Stimulated activated CD8-positive, alpha-beta memory T cell treated with anti-CD3 and anti-CD28 coated beads, Interleukin-7, amount 100 ng/mL, for 48 hours (primary cell): ENCODE measurements at places on chromosomes 2 and 18.

- DNase-seq: no peak
Measured at GRCh38 chr18:57802213-57803102, 657 bp downstream of the ATP8B1 start.

DNA sequence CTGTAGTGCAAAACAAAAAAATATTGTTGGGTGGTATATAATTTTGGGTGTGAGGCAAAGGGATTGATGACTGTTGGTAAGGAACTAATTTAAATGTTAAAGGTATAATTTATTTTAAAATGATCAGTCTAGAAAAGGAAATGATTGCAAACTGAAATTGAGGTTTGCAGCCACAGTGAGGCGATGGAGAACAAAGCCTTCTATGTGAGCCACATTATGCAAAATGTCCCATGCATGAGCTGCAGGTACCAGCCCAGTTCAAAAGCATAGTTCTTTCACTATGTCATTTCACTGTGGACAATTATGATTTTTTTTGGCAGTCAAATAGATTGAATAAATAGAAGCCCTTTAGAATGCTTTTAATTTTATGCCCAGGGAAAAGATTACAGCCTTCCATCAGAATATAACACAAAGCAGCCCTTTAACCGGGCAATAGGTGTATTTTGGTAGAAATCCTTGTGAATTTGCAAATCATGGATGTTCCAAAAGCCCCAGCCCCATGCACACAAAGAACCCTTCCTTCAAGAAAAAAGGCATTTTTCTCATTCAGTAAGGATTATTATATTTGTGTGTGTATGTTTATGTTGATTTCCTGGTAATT is 1.7 kb downstream of the MAP2 start:
- DNase-seq: no peak

- DNase-seq: no peak
Measured at GRCh38 chr2:186925514-186925913, 76.5 kb upstream of the ZSWIM2 start.

GRCh38 chr2:83109284-83109683 is 1349.8 kb downstream of the SUCLG1 start:
- DNase-seq: no peak

GRCh38 chr18:28715206-28715605 is 538.3 kb upstream of the CDH2 start:
- no peak for DNase-seq

GRCh38 chr18:62332964-62333695 is 8.0 kb downstream of the TNFRSF11A start:
- no peak for DNase-seq

DNA sequence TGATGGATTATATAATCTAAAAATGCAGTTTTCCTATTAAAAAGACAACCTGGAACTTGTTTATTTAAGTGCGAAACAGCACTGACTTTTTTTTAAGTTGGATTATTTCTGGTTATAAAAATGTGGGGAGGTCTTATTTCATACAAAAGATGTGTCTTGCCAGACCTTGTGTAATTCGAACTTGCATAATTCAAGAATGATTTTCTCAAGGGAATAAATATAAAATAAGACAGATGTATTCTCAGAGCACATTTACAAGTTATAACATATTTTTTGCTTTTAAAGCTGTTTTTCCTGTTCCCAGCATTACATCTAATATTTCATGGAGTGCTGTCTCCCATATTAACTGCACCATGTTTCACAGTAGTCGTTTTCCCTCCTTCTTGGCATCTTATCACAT is 263.1 kb downstream of the CDH20 start:
- DNase-seq: no peak

DNA sequence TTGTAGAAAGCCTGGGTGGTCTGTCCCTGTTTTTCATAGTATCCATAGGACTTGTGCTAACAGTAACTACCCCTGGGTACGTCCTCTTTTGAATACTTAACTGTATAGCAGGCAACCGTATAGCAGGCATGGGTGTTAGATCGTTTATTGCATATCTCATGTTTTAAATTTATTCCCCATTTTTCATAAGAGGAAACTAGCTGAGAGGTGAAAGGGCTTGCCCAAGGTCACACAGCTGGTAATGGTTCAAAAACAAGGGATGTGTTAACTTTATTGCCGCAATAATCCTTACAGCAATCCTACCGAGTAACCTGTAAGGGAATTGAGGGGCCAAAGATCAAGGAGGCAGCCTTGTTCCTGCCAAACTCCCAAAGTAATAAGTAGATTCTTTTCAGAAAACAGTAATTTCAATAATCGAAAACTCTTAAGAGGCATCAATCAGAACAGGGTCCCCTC is 990 bp upstream of the MGAT4A start:
- DNase-seq: no peak

DNA sequence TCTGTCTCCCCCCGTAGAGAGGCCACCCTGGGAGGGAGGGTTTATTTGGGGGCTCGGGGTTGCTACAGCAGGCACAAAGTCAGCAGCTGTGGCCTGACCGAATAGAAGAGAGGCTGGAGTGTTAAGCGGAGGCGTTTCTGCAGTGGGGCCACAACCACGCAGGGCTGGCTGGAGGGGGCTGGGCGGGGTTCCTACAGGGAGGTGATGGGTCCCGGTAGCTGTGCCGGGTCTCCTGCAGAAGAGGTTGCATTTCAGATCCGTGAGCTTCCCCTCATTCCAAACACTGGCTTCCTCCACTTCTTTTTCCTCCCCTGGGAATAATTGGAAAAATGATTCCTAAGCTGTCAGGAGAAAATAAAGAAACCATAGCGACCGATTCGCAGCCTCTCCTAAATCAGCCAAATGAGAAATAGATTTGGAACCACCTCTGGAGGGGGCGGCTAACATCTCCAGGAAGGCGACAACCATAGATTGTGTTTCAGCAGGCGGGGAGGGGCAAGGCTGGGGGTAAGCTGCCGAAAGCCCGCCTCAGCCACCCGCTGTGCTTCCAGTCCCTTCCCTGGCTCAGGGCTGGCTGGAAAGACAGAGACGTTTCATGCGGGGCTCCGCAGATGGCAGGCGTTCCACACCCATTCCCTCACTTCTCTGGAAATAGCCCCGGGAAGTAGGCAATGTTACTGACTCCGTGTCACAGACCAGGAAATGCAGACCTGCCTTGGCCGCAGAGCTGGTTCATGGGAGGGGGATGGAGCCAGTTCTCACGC is 85.6 kb upstream of the TAF1B start:
- no peak for DNase-seq

GRCh38 chr2:85888020-85888683 is 638 bp downstream of the ST3GAL5 start:
- peak; percentile 7 for DNase-seq

GRCh38 chr2:63831176-63831575 is 10.5 kb upstream of the UGP2 start:
- DNase-seq: no peak

DNA sequence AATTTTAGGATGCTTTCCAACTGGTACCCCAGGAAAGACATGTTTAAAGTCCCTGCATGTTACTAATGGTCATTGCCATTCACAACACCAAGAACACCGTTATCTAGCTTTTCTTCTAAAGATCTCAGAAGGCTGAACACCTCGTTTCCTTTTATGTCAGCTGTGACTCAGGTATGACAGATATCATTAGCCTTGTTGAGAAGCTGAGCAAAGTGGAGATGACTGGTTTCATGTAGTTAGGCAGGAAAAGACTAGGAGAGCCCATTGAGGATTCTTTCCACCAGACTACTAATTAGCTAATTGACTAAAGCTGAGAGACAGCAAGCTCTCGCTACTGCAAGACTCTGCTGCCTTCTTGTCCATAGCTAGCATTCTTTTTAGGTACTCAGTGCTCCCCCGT is 32.0 kb upstream of the ARL5A start:
- no peak for DNase-seq

DNA sequence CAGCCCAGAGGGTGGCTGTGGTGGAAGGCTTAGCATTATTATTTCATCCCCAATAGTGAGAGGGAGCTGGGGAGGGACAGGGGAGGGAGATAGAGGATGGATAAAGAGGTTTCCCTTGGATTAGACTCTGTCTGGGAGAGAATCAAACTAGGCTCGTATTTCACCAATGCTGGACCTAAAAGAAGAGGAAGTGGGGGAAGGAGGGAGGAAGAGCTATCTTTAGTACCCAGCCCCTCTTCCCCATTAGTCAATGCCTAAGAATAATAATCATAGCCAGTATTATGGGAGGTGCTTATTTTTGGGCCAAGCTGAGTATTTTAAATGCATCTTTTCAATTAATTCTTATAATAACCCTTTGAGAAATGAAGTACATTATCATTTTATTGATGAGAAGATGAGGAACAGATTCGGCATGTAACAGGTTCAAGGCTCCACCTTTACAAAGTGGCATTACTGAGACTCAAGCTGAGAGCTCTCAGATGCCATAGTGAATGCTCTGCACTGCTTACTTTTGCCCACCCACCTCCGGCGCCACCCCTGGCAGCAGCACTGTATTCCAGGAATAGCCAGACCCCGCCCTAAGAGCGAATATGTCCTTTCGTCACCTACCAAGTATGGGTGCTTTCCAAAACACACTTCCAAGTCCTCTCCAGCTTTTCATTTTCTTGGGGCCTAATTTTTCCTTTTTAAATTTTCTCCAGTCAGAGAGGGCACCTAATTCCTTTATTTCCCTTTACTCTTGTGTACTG is 21.0 kb downstream of the PAX8 start:
- DNase-seq: no peak

- DNase-seq: no peak
Measured at GRCh38 chr2:5123582-5124196, 568.5 kb upstream of the SOX11 start.

DNA sequence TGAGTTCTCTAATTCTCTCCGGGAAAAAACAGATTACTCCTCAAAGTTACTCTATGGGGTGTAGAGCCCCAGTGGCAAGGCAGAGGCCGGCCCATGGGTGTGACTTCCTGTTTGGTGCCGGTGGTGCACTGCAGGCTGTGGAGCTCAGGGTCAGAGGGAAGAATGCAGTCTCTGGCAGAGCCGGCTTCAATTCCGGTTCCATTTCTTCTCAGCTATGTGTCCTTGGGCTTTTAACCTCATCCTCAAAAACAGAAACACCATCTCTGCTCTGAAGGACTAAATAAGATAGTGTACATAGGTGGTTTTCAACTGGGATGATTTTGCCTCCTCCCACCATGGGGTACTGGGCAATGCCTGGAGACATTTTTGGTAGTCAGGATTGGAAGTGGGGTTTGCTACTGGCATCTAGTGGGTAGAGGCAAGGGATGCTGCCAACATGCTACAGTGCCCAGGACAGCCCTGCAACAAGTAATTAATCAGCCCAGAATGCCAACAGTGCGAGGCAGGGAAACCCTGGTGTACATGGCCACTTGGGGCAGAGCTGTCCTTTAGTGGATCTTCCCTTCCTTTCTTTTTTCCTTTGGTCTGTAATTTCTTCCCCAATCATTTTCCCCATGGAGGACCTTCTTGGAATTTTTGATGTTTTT is 81.2 kb downstream of the INSIG2 start:
- no peak for DNase-seq

DNA sequence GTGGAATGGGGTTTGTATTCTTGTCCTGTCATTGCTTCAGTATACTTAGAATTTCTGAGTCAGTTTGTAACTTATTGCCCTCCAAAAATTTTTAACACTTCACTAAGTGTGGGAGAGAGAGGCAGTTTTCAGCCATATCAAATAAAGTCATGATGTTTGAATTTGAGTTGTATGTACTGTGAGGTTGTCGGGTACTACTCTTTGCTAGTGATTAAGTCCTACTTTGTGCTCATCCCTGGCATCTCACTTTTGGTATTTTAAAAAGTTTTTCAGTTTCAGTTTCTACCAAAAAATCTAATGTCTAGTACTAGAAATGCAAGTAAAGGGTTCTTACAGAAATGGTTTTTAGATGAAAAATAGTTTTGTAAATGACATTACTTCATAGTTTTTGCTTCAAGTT is 40.7 kb downstream of the EIF5B start:
- no peak for DNase-seq

DNA sequence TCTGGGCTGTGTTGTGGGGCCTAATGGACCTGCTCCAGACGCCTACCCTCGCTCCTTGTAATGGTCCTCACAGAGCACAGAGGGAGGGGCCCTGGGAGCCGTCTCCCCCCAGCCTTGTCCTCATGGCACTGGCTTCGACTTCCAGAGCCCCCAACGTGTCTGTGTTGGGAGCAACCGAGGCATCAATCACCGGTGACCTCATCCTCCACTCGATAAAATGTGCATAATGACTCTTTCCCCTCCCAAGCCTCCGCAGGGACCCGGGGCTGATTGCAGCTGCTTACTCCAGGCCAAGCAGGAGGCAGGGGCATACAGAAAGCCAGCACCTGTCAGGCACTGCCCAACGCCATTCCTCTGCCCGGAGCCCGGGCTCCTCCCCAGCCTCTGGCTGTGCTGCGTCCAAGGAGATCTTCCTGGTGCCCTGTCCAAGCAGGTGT is 271.7 kb downstream of the NDUFA10 start:
- DNase-seq: no peak

GRCh38 chr18:57353940-57354461 is 1.6 kb downstream of the ST8SIA3 start:
- no peak for DNase-seq

- no peak for DNase-seq
Measured at GRCh38 chr2:288758-289361, 969 bp upstream of the ALKAL2 start.

- no peak for DNase-seq
Measured at GRCh38 chr2:157312866-157313486, 12.6 kb downstream of the ERMN start.
